ENCODE measurements at places on chromosomes 1 and 21.

GRCh38 chr1:230069796-230070195 lies 2.8 kb downstream of the GALNT2 start:
- no peak for DNase-seq

- no peak for DNase-seq
Observed at GRCh38 chr21:33268393-33268736, 2.2 kb downstream of the IL10RB start.

- no peak for DNase-seq
Observed at GRCh38 chr1:242784084-242784483, 259.6 kb upstream of the PLD5 start.

DNA sequence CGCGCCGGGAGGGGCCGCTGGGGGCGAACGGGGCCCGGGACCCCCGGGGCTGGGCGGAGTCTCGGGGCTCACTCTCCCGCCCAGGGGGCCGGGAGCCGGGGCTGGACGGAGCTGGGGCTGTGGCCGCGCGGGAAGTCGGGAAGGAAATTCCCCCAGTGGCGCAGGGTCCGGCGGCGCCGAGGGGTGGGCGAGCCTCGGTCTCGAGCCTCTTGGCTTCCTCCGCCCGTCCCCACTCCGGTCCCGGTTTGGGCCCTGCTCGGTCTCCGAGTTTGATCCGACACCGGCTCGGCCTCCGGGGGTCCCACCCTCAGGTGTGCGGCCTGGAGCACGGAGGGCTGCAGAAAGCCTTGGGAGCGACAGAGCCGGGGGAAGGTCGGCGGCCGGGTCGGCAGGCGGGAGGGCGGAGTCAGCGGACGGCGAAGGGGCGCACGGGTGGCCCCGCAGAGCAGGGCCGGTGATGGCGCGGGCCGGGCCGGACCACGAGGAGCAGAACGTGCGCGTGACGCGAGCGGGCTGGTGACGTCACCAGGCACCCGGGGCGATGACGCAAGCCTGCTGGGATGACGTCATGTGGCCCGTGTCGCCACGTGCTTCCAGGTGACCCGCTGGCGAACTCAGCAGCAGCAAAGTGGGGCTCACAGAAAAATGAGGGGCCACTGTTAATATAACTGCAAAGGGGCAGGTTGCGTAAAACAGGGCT lies 610 bp upstream of the HES4 start:
- peak; percentile 63 for DNase-seq

GRCh38 chr1:3136532-3136931 lies 67.5 kb downstream of the PRDM16 start:
- DNase-seq = no peak

DNA sequence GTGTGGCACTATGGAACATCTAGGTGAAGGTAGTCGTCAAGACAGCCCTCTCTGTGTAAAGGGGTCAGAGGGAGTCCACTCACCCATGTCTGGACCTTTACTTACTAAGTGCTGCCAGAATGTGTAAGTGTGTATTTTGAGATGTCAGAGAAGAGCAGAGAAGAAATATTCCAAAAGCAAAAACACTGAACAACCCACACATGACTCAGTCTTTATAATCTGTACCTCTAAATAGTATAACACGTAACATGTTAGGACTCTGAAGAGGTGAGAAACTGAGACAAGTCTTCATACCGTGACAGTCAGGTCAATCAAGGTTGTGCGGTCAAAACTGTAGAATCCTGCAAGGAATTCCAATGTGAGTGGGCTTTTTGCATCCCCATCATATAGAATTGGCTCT lies 555.2 kb downstream of the LMO4 start:
- DNase-seq = no peak

- DNase-seq = peak; percentile 75
Observed at GRCh38 chr1:150976879-150977694, 2.5 kb upstream of the CERS2 start.

DNA sequence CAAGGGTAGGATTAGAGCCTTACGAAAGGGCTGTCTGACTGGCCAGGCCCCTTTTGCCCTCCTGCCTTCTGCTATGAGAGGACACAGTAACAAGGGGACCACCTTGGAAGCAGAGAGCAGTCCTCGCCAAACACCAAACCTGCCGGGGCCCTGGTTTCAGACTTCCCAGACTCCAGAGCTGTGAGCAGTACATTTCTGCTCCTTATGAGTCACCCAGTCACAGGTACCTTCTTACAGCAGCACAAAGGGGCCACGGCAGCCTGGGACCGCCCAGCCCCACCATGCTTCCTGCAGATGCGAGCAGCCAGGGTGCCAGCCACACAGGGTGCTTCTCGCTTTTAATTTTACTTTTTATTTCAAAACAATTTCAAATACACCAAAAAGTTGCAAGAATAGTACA lies 17.2 kb upstream of the POFUT2 start:
- no peak for DNase-seq

GRCh38 chr21:34642211-34643075 lies 26.4 kb upstream of the CLIC6 start:
- no peak for DNase-seq

DNA sequence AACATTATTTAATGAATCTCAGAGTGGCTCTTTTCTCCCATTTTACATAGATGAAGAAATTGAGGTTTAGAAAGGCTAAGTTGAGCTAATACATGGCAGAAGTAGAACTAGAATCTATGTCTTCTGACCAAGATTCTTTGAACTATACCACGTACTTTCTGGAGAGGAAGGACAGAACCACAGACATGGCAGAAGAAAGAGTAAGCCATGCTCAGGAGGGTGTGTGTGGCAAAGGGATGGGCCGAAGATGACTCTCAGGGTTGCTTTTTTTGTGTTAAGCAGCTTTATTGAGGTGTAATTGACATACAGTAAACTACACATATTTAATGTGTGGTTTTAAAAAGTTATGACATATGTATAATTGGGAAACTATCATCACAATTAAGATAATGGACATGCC lies 69.5 kb downstream of the PEX14 start:
- DNase-seq = no peak

- no peak for DNase-seq
Observed at GRCh38 chr1:218611916-218612585, 266.9 kb downstream of the TGFB2 start.

DNA sequence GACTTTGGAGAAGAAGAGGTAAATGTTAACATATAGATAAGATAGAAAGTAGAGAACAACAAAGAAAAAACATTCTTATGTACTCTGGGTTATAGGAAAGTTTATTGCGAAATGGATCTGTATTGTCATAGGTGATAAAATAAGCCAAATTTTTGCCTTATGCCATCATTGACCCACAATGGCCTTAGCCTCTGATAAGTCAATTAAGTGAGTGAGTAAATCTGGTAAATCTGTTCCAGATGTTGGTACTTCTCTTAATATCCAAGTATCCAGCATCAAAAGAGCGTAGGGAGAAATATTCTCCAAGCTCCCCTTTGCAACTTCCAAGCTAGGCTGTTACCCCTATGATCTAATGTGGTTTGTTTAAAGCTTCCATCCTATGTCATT lies 38.3 kb upstream of the CLCA4 start:
- no peak for DNase-seq

GRCh38 chr1:198909973-198910372 lies 271.1 kb downstream of the PTPRC start:
- DNase-seq = no peak

GRCh38 chr1:162466797-162467196 lies 30.8 kb upstream of the UHMK1 start:
- DNase-seq = no peak

- DNase-seq = no peak
Observed at GRCh38 chr1:82879701-82880305, 1079.1 kb downstream of the ADGRL2 start.

DNA sequence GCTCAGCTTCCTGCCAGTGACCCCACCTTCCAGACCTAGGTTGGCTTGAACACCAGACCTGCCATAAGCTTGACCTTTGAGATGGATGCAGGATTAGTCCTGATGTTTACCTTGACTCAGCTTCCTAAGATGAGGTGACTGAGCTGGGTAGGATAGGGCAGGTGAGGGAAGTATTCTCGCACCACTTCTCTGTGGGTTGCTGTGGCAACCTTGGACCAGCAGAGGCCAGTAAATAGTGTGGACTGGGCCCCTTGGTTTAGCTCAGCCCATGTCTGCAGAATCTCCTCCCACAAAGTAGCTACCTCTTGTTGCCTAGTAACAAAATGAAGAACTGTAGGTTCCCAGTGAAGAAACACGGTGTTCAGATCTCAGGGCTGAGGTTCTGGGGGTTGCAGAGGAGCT lies 8.4 kb downstream of the RPS6KA1 start:
- DNase-seq = no peak

DNA sequence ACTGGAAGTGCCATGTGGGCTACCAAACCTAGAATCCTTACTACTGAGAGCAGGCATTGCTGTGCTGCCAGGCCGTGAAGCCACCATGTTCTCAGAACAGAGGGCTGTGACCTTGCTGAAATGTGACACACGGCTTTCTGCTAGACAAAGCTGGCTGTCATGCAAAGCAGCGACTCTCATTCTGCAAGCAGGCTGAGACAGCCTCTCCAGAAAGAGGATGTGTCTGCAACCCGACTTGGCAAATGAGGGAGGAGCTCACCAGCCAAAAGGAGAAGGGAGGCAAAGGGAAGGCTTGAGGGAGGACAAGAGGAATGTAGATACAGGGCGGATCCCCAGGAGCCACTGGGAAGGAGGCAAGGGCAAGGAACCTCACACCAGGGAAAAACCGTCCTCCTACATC lies 85.7 kb upstream of the KRTAP19-8 start:
- DNase-seq = no peak

DNA sequence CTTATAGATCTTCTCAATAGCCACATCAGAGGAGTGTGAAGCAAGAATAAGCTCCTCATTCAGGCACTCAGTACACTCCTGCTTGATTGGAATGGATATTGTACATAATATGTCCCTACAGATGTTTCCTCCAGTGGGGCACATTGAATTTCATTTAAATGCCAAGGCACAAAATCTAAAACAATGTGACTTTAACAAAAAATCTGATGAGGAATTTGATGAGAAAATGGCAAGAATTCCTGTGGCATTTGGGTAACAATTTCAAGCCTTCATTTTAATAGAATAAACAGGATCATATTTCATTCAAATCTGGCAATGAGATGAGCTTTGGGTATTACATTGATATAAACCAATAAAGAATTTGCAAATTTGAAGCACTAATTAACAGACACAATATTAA lies 307.7 kb upstream of the PKN2 start:
- DNase-seq = no peak

DNA sequence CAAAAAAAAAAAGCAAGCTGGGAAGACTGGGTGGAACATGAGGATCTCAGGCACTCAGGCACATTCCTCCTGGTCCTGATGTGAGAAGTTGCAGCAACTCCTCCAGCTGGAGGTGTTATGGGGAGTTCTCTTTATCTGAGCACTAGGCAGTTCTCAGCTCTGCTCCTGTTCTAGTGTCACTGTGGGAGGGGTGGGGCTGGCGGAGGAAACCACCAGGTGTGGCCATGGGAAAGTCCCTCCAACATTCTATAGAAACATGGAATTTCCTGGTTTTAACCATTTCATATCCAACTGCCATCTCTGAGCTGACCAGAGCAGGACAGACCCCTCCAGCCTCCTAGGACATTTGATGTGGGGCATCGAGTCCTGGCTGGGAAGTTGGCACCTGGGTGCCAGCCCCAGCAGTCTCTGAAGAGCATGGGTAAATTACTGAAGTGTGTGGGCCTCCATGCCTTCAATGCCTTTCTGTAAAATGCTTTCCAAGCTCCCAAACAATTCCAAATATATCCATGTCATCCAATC lies 804 bp upstream of the IKBKE start:
- no peak for DNase-seq

DNA sequence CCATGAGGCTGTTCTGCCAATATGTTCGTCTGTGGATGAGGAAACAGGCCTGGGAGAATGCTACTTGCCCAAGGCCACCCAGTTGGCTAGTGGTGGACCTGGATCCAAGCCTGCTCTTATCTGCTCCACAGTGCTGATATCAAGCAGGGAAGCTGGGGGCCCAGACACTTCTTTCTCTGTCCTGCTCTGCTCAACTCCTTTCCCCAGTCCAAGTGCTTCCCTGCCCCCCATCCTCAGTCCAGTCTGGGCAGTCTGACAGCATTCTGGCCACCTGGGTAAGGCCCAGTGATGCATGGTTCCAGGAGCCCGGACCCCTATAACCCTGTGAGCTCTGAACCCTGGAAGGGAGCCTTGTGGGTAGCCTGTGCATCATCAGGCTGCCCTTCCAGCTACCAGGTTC lies 4.2 kb upstream of the PAQR7 start:
- DNase-seq = no peak

GRCh38 chr1:207787776-207788175 lies 35.9 kb downstream of the CD46 start:
- DNase-seq = no peak

DNA sequence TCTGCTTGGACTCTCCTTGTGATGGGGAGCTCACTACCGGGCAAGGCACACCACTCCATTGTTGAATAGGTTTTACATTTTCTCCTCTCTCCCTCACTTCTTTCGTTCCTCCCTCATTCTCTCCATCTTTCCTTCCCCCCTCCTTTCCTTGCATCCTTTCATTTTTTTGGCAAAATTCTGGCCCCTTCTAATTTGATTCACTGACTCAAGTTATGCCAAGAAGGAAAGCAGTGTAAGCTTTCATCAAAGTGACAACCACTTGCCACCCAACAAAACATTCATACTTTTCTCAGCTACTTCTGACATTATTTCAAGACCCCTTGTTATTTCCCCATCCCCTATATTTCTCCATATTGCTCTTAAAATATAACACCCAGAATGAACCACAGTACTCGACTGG lies 68.4 kb downstream of the CACNA1E start:
- no peak for DNase-seq

GRCh38 chr1:234875953-234876855 lies 252.4 kb downstream of the TOMM20 start:
- no peak for DNase-seq

DNA sequence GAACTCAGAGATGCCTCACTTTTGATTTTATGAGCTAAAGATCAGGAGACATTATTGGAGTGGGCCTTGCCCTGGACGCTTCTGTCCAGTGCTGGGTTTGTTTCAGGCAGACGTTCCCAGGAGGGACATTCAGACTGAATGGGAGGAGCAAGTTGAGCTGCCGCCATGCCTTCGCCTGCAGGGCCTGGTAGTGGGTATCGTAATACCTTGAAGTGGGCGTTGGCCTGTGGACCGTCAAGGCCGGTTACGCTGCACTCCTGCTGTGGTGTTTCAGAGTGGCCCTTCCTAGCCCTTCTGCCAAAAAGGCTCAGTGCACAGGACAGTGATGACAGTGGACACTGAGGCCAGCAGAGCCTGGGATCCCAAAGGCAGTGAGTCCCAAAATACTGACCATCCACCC lies 1.6 kb downstream of the FAM3B start:
- no peak for DNase-seq

- no peak for DNase-seq
Observed at GRCh38 chr1:222889440-222889839, 74.6 kb downstream of the DISP1 start.

- DNase-seq = no peak
Observed at GRCh38 chr1:59617434-59617833, 197.3 kb upstream of the HOOK1 start.
